ENCODE measurements at places on chromosomes 4 and X.
A peak's percentile ranks its signal among the peaks of the same experiment; 100 is the strongest.

- DNase-seq: no peak
These were observed 17.7 kb upstream of the PIM2 start for GRCh38 chrX:48936429-48937053.

DNA sequence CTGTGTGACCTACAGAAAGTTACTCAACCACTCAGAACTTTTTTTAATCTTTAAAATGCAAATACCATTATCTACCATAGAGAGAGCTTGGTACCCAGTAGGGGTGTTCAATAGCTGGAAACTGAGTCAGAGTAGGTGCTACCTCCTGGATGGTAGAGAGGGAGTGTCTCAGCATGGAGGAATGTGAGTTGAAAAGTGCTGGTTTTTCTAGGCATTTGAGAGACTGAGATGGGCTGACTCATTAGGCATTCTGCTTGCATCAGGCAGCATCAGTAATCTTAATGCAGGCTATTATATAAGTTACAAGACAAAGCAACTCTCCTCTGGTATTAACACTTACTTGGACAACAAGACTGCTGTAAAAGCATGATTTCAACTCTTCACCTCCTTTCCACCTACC lies 70.9 kb upstream of the ARHGEF9 start:
- DNase-seq: no peak

DNA sequence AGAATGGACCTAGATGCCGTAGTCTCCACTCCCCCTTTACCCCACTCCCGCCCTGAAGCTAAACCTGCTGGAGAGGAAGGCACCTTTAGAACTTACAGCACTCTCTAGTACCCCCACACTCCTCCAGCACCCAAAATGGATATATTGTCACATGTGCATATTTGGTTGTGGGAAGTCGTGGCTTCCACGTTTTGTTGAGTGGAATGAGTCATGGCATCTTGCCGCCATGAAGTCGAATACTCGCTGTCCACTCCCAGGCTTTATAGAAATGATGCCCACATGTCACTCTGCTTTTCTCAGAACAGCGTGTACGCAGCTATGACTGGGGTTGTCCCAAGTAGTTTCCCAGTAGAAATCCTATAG lies 545 bp downstream of the ABCE1 start:
- DNase-seq: no peak

- DNase-seq: peak; percentile 40
These were observed 68.3 kb downstream of the CRMP1 start for GRCh38 chr4:5824635-5825034.

- peak; percentile 3 for DNase-seq
These were observed 180.8 kb downstream of the FRMPD4 start for GRCh38 chrX:12319003-12319519.

DNA sequence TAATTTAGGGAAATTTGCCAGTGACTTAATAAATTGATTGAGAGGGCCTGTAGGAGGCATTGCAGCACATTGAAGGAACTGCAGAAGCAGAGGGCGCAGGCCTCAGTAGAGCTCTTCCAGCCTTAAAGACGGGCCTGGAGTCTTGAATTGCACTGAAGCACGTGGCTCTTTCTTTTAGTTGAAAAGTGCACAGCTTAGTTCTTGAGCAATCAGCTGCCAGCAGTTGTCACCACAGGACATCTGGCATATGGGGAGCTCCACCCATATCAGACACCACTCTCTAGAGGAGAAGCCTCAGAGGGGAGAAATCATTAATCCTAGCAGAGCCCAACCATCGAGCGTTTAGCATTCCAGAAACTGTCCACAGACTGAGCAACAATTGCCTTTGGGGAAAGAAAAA lies 16.0 kb upstream of the FGF16 start:
- DNase-seq: peak; percentile 75

DNA sequence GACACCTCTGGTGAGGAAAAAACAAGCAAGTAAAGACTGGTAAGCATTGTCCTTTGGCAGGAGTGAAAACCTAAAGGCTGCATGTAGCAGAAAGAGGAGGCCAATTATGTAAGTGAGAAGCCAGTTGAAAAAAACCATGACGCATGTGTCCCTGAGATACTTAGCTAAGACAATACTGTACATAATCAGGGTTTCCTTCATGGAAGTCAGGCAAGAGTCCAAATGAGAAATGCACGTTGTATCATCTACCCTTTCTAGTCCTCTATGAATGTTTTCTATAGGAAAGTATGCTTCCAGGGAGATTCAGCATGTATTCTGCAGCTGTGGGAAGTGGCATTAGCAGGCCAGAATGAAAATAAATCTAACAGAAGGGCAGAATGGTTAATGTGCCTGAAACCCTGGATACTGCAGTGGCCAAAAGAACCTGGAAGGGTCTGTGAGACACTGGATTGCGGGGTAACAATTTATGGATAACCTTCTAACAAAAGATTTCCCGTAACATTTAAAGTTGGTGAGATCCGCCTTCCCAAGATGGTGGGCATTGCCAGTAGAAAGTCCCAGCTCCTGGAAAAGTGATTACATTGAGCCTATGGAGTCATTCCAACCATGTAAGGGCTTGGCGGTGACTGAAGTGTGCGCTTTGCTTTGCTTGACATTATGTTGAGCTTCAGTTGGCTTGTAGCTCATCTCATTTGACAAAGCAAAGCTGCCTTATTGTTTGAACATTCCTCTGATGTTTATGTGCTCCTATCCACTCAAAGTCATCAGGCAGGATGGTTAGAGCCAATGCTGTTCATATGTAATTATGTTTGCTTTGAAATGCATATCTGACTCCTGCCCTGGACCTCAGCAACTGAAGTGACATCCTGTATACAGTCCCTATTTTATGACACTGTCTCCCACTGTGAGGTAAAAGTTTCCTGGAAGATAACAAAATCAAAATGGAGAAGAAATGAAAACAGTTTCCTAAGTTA lies 200.4 kb downstream of the ARHGAP24 start:
- no peak for DNase-seq

DNA sequence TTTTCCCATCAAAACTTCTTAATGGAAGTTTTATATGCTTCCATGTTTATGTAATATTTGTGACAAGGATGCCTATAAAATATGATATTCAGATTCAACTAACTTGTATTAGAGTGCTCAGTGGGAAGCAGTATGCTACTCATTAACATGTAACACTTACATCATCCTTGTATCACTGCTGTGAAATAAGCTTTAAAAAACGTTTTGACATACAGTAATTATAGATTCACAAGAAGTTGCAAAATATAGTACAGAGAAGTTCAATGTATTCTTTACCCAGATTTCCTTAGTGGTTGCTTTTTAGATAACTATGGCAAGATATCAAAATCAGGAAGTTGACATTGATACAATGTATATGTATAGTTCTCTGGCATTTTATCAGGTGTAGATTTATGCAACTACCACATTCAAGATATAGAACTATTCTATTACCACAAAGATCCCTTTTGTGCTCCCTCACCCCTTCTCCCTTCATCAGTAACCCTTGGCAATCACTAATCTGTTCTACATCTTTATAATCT lies 56.3 kb downstream of the DTHD1 start:
- no peak for DNase-seq

DNA sequence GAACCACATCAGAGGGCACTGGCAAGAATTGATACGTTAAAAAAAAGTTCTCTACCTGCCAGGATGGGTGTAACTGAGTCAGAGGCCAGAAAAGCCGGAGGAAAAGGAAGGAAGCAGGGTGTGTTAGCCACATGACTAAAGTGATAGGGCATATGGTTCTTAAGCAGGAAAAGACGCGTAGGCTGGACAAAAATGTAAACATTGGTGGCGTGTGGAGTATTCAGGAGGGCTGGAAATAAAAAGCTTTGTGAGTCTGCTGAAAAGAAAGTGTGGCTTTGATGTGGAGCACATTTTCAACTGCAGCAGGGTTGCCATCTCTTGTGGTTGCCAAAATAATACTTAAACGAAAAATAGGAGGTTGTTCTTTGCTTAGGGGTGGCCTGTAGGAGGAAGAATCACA lies 186.5 kb upstream of the RPL34 start:
- DNase-seq: peak; percentile 30
